A375 (cell line): ENCODE measurements at places on chromosomes 6 and 20. TPM values are rescaled to one million over a fixed set of nuclear protein-coding genes. Genes with fewer than 3 reads are reported as not detected.

The NFATC2 gene
- total RNA-seq: 29.5 and 31.8 TPM in 2 replicates

The CLPSL2 gene
- total RNA-seq: not detected in 2 replicates

The SMIM13 gene
- total RNA-seq: 7.3 and 9.9 TPM in 2 replicates

The CNR1 gene
- 4.6 and 5.1 TPM in 2 replicates for total RNA-seq
